ENCODE measurements at places on chromosomes 2 and 18. TPM values are rescaled to one million over a fixed set of nuclear protein-coding genes. Genes with fewer than 3 reads are reported as not detected.

The NT5DC4 gene
- total RNA-seq = not detected

The LIMS2 gene
- 4.9 TPM for total RNA-seq

The QPCT gene
- total RNA-seq = 3.9 TPM

The IMMT gene
- 105 TPM for total RNA-seq

The MYCN gene
- total RNA-seq = 142 TPM

The LYG1 gene
- not detected for total RNA-seq

The CCDC141 gene
- total RNA-seq = 21.6 TPM

The SLC9A4 gene
- total RNA-seq = not detected

The CAPN14 gene
- 0.08 TPM for total RNA-seq

The CACNB4 gene
- 4.1 TPM for total RNA-seq

The C1QL2 gene
- total RNA-seq = 0.88 TPM

The CXCR1 gene
- total RNA-seq = not detected

The SCN1A gene
- total RNA-seq = 1.9 TPM

The CDC42EP3 gene
- 25.2 TPM for total RNA-seq

The APLF gene
- 4.9 TPM for total RNA-seq

Measured in H1 (cell line).